ENCODE measurements at places on chromosomes 5 and 9.

DNA sequence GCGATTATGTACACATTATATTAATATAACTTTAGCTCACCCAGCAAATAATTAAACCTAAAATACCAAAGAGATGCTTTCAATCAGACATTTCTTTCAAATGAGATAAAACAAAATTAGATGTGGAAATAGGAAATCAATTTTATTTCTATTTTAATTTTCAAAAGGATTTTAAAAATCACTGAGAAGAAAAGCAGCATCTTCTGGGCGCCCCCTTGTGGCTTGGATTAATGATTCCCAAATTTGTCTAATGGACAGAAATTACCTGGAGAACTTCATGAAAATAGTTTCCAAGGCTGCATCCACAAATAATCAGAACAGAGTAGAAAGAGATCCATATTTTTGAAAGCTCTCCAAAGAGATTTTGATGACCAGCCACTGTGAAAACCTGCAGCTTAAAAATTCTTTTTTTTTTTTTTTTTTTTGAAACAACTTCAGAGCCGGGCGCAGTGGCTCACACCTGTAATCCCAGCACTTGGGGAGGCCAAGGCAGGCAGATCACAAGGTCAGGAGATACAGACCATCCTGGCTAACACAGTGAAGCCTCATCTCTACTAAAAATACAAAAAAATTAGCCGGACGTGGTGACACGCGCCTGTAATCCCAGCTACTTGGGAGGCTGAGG, 50.9 kb upstream of the CEMIP2 start:
- peak; percentile 28 for DNase-seq

DNA sequence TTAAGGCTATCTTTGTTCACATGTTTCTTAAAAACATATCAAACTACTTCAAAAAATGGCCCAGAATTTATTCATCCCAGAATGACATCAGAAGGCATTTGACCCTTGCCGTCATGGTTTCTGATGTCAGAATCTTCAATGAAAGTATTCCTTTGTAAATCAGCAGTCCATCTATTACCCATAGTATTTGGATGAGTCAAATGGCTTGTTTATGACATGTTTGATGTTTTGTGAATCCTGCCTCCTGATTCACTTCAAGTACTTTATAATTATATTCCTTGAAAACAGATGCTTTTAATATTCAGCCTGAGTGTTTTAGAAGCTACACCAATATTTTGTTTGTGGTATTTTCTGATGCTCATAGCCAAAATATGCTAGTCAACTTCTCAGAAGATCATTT, 200.8 kb upstream of the MEF2C start:
- peak; percentile 96 for DNase-seq

DNA sequence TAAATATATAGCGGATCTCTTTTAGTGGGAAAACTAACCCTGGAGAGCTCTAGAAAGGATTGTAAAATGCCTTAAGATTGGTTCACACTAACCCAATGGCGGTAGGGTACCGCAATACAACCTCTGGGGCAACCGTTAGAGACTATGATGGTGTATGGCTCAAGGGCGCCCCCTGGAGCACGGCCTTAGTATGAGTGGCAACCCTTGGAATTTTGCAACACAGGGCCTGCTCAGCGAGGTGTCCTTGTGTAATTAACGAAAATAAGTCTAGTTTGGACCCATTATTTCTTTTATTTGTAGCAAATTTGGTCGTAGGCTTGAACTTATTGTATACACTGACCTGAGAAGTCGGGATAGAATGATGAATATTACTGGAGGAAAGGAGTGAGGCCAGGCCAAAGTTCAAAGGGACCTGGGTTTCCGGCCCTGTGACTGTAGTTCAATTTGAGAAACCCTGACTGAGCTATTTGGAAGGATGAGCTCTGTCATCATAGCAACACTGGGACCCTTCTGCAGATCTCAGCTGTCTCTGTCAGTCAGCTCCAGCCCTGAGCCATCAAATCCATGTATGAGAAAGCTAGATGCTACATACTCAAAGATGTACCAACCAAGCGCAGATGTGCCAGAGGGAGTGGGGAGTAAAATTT, 54.8 kb downstream of the CAMK4 start:
- peak; percentile 30 for DNase-seq

DNA sequence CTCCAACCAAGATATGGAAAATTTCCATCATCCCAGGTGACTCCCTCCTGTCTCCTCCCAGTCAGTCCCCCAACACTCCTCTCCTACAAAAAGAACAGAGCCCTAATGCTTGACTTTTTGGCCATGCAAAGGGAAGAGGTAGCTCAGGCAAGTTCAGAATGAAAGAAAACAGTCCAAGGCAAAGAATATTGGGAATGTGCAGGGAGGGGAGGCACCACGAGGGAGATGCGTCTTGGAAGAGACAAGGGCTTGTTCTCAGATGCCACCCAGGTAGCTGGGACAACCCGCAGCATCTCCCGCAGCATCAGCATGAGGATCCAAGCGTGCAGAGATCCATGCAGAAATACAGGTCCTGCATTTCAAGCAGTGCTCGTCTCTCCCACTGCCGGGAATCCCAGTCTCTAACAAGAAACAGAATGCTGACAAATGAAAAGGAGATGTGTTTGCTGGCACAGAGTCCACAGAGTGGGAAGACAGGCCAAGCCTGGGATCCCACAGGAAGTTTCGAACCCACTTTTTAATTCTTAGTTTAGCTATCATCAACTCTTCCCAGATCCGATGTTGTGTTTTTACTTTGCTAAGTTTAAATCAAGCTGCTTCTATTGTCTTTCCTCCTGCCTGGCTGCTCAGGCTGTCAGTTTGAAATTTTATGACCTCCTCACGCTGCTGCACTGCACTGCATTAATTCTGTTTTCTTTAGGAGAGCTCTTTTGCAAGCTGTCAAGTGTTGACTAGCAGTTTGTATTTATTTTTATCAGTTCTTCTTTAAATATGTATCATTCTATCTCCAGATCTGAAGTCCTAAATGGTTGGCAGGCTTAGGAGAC, 86.8 kb upstream of the OSMR start:
- DNase-seq, result peak; percentile 64

GRCh38 chr9:676780-677438, 164.6 kb upstream of the DMRT1 start:
- no peak for DNase-seq

- DNase-seq, result peak; percentile 69
Observed at GRCh38 chr5:158423623-158424200, 564.8 kb upstream of the CLINT1 start.

- DNase-seq, result no peak
Observed at GRCh38 chr9:107188376-107188775, 94.7 kb upstream of the RAD23B start.

- no peak for DNase-seq
Observed at GRCh38 chr9:131649646-131650045, 90.2 kb downstream of the RAPGEF1 start.

DNA sequence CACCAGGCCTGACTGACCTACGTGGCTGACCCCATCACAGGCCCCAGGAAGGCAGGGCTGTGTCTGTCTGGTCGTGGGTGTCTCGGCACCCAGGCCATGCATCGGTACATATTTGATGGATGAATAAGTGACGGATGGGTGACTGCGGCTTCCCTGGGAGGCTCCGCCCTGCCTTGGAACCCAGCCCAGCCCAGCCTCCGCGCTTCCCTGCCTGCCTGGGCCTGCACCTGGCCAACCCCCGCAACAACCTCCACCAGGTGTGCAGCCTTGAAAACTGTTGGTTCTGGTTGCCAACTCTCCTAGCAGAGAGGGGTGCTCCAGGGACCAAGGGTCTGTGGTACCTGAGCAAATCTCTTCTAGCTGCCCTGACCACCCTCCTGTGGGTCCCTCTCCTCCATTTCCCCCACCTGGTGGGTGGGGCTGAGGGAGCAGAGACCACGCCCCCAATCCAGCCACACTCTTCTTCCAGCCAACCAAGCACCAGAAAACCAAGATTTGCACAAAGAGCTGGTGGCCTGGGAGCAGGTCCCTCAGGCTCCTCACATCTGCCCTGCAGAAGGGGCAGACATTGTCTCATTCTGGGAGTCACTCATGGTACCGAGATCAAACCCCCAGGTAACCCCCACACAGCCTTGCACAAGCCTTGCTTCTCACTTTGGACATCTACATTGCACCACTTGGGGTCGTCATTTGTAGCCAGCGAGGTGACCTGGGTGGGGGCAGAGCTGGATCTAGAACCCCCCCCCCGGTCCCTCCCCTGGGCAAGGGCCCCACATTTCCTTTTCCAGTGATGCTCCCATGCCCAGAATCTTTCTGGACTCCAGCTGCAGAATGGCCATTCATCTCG, 100.6 kb upstream of the IER5L start:
- DNase-seq, result no peak
